ENCODE measurements at places on chromosomes 11 and 22.

DNA sequence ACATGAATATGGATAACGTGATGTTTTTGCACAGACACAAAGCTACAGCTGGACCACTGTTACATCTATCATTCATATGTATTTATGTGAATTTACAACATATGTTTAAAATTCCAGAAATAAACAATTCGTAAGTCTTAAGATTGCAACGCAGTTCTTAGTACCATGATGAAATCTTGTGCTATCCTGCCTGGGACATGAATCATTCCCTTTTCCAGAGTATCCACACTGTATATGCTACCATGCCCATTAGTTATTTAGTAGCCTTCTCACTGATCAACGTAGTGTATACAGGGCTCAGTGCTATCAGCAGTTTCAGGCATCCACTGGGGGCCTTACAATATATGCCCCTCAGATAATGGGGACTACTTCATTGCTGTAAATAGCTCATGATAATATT, 4.3 kb downstream of the ATL3 start:
- DNase-seq, result no peak

GRCh38 chr11:77660947-77661346, 23.4 kb upstream of the CLNS1A start:
- DNase-seq, result no peak

GRCh38 chr11:64092111-64092760, 56.5 kb downstream of the FLRT1 start:
- DNase-seq, result no peak

GRCh38 chr22:50157709-50158375, 12.7 kb upstream of the PANX2 start:
- DNase-seq, result no peak

DNA sequence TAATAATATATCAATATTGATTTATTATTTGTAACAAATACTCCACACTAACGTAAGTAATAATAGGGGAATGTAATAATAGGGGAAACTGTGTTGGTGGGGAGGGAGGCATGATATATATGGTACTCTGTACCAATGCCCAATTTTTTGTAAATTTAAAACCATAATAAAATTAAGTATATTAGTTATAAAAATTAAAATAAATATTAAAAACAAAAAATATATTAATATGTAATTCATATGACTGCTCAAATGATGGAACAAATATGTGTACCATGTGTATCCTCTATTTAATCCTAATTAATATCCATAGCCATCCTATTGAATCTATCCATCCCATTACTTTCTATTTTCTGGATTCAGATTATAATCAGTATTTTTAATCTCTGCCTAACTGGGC, 578.0 kb downstream of the KCNA4 start:
- no peak for DNase-seq

DNA sequence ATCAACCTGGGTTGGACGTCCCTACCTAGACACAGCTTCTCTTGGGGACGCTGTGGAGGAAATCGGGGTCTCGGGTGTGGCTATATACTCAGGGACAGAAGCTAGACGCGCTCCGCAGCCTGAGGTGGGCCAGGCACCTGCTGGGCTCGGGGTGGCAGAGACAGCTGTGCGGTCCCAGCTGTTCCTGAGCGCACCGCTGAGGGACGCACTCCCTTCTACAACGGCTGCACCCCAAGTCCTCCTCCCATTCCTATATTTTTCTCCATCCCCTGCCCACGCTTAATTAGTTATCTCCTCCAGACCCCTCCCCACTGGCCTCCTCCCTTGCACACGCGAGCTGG, 188 bp upstream of the MTNR1B start:
- DNase-seq, result no peak

GRCh38 chr11:47916361-47916841, 64.0 kb upstream of the PTPRJ start:
- no peak for DNase-seq

DNA sequence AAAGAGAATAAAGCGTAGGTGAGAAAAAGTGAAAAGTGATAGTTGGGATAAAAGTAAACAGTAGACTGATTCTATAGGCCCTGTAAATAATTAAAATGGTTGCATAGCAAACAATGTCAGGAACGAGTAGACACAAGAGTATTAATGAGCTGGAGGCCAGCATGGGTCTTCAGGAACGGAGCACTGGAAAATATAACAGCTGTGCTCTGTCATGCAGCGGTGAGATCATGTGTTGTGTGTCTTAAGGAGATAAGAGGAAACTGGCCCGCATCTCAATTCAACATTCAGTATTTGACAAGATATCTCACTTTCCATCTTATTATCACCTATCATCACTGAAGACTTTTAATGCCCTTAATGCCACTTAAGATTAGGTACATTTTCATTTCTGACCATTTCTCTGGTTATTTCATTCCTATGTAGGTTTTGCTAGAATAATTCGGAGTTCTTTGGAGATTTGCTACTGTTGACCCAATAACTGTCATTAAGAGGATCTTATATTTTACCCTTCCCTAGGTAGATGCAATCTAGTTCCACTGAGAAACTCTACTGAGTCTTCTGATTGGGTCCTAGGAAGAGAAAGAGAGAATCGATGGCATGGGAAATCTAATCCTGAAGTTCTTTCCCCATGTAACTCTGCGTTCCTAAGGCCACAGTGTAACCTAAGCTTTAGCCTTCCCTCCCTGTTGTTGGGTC, 35.5 kb upstream of the VWA5A start:
- DNase-seq, result no peak

GRCh38 chr11:128451652-128452470, 135.5 kb downstream of the ETS1 start:
- no peak for DNase-seq

- DNase-seq, result no peak
Measured at GRCh38 chr11:1896923-1897322, 5.2 kb upstream of the PRR33 start.

DNA sequence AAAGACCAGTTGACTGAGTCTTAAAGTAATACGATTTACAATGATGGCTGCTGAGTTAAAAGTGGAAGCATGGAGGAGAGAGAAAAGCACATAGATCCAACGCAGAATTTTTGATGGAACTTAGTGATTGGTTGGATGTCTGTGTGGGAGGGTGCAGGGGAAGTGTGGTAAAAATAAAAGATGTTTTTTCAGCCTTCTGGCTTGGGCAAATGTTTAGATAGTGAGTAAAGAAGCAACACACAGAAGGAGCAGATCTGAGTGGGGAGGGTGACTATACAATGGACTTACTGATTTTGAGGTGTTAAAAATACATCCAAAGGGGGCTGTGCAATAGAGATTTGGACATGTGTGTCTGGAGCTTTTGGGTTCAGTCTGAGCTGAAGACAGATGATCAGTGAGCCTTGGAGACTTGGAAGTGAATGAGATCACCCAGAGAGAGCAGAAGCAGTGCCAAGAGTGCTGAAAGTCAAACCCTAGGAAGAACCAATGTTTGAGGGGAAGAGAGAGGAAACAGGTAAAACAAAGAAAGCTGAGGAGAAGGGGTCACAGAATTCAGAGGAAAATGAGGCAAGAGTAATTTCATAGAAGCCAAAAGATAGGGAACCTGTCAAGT, 8.6 kb downstream of the GRIA4 start:
- DNase-seq, result no peak

DNA sequence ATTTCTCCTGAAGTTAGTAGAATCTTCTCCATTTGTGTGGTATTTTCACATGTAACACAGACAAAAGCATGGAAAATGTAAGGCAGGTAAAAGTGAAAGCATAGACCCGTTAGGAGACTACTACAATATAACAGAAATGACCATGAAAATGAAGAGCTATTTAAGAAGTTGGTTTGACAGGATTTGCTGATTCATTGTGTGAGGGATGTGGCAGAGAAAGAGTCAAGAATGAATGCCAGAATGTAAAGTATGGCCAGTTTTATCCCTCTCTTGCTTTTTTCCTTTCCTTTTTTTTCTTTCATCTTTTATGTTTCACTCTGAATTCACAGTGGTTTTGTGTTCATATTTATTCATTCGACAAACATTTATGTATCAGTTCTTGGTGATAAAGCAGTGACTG, 115.9 kb downstream of the ARFGAP2 start:
- DNase-seq, result no peak

DNA sequence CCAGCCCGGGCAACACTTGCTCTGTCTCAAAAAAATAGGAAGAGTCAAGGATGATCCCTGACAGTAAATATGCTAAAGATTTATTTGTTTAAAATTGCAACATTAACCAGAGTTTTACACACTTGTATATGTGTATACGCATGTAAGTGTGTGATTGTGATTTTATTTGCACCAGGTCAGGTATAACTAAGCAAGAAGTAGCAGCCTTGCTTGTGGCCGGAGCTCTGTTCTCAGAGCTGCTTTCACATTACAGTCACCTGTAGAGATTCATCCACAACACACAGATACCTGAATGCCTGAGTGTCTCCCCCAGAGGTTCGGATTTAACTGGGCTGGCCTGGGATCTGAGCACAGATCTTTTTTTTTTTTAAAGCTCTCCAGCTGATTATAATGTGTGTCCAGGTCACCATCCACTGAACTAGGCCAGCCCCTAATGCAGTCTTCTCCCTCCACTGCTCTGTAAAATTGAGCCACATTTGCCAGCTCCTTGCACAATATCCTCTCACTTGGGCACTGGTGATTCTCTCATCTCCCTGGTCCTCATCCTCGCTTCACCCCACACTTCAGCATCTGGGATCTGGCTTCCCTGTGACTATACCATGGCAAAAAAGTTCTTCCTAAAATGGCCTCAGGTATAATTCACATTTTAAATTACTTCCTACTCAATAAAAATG, 48.3 kb downstream of the LIF start:
- no peak for DNase-seq

GRCh38 chr11:92505689-92506088, 281.1 kb downstream of the FAT3 start:
- DNase-seq, result no peak

GRCh38 chr22:49786976-49787706, 40.5 kb downstream of the BRD1 start:
- DNase-seq, result no peak

DNA sequence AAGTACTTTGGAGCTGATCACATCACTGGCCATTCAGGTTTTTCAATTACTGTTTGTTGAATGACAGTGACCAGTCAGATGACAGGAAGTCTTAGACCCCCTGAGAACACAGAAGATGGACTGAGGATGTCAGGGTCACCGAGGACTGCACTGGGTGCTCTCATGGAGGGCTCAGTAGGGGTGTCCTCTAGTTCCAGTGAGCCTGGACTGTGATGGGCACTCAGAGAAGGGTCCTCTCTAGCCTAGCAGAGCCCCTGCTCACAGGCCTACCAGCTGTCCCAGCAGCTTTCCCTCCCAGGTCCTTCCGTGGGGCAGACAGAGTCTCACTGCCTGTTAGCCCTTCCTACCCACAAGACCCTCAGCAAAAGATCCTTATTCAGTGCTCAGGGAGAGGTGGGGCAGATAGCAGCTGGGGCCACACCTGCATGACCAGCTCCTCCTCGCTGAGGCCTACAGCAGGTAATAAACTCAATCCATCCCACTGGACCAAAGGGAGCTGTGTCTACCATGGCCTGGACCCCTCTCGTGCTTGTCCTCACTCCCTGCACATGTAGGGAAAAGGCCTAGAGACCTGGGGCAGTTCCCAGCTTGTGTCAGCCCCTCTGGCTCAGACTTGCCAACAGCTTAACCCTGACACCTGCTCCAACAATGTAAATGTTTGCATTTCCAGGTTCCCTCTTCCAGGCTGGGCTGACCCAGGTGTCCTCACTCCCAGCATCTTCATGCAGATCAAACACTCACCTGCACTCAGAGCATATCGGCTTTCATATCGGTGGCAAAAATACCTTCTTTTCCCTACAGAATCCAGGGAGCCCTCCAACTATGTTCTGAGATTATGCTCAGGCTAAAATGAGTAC, 25.2 kb upstream of the VPREB1 start:
- DNase-seq, result no peak

DNA sequence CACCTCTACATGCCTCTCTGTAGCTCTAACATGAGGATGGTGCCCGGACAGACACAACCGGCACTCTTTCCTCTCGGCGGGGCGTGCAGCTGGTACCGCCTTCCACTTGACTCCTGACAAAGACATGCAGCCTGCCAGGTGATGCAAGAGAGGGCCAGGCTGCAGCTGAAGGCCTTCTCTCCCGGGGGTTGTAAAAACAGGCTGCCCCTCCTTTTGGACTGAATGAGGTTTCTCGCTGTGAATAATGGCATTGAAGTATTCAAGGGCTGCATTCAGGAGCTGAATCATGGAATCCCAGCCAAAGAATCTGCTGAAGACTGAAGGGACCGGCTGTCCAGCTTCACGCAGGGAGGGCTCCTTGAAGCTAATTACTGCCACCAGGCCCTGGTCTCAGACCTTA, 110.9 kb downstream of the GALNT18 start:
- DNase-seq, result no peak

- DNase-seq, result no peak
Measured at GRCh38 chr22:19635644-19636043, 78.7 kb upstream of the SEPTIN5 start.

DNA sequence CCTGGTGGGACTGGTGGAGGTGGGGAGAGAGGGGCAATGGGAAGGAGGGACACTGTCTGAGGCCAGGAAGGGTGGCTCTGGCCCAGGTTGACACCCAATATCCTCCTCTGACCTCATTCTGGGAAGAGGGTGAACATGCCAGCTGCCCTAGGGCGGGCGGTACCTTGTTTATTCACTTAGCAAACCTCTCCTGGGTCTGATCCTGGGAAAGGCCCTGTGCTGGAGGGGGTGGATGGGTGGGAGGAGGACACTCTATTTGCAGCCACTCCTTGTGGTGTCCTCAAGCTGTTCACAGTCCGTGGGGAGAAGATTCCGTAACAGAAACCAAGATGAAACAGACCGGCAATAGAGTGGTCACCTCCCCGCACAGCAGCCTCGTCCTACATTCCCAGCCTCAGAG, 49.7 kb upstream of the EIF3D start:
- DNase-seq, result no peak

DNA sequence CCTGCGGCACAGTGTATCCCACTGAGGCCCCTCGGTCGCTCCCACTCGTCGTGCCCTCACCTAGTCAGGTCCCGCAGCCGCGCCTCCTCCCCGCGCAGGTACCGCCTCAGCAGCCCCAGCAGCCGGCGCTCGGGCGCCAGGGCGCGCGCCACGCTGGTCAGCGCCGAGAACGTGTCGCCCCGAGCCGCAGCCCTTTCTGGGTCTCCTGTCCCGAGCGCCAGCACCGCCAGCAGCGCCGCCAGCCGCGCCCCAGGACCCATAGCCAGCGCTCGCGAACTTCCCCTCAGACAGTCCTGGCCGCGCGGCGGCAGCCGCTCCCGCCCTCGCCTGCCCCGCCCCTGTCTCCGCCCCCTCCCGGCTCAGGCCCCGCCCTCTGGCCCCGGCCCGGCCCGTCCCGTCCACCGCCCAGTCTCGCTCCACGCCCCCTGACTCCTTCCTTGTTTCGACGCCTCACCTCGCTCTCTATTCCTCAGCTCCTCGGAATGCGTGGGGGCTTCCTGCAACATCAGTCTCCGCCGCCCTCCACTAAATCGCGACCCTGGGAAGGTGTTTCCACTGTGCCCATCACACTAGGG, at the start of gene P4HA3:
Gene P4HA3, minus strand, starts transcription at position 289 of the 575 bp plus-strand sequence. Its CDS starts 29 bp downstream, at position 260.
- peak; percentile 8 for DNase-seq

DNA sequence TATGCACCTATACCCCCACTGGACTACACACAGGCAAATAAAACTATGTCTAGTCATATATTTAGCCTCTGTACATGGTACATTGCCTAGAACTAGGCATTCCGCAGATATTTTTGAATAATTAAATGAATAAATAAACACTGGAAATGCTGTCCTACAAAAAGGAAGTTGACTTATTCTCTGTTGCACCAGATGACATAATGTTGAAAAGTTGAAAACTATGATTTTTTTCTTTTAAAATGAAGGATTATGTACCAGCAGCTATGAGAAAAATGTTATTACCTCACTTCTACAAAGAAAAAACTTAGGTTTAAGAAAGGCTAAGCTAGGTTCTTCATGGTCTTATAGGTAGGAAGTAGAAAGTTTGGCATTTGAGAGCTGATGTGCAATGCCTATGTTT, 856.6 kb downstream of the METTL15 start:
- DNase-seq, result no peak

- no peak for DNase-seq
Measured at GRCh38 chr11:78170874-78171549, 17.4 kb downstream of the KCTD21 start.
